Activated CD8-positive, alpha-beta memory T cell treated with anti-CD3 and anti-CD28 coated beads for 1 hour (primary cell): ENCODE measurements at places on chromosomes 2 and 18.

- no peak for DNase-seq
Observed at GRCh38 chr2:152154462-152154861, 21.1 kb downstream of the STAM2 start.

DNA sequence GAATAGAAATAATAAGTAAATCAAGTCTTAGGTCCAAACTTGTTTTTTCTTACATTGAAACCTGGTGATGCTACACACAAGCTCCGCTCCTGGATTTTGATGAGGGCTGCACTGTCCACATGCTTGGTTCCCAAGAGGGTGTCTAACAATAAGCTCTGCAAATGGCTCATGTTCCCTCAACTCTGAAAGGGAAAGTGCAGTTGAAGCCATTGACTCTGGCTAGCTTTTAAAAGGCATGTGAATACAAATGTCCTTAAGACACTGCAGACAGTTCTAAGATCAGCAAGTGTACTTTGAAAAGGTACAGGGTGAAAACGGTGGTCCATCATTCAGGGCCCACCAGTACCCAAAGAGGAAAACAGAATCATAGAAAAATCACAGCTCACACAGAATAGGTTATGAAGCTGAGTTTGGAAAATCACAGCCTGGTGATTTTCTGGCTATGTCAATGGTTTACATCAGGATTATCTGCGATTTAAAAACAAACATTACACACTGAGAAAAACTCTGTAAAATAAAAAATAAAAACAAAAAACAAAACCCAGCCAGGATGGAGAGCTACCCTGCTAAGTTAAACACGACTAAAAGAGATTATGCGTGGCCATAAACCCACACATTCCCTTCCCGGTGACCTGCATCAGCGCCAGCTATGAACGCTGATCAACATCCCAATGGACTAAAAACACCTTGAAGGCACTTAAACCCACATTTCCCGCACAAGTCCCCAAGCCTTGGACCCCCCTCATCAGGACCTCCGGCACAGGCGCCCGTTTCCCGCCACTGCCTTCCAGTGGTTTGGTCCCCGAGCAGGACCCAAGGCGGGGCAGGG lies 554 bp downstream of the PFN4 start:
- no peak for DNase-seq

DNA sequence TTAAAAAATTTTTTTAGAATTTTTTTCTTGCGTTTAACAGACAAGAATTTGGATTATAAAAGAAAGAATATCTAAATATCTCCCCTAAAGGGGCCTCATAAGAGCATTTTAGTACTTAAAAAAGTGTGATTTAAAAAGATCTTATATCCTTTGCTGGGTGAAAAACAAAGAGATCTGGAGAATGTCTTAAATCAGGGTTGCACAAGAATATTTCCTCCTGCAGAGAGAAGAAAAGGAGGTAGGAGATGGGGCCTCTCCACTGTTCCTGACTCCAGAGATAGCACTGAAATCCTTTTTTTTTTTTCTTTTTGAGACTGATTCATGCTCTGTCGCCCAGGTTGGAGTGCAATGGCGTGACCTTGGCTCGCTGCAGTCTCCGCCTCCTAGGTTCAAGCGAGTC lies 68.5 kb upstream of the OSR1 start:
- DNase-seq, result no peak

- no peak for DNase-seq
Observed at GRCh38 chr2:23509596-23510292, 124.8 kb downstream of the KLHL29 start.

DNA sequence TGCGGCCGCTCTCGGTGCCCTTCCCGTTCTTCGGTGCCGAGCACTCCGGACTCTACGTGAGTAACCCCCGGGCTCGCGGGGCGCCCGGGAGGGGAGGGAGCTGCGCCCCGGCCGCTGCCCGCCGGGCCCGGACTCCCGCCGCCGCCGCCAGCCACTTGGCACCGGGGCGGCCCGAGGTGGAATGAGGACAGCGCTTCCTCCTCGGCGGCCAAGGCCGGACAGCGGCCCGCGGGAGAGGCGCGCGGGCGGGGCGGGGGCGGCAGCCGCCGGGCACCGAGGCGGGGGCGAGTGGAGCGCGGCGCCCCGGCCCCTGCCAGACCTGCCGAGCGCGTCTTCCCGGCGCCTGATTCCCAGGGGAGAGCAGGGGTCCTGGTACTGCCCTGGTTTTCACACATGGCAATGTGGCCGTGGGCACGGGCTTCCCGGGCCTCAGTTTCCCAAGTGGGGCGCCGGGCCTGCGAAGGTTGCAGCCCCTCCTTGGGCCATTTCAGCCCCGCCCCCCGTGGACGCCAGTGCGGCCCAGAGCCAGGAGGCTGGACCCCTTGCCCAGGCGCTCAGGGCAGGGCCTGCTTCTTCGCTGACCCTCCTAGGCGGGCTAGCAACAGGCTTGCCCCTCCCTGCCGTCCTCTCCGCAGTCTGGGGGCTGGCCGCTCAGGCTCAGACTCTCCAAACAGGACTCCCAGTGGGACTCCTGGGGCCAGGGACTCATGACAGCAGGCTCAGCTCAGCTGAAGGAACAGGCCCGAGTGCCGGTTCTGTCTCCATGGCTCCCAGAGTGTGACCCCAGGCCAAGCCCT lies 775 bp downstream of the SNED1 start:
- no peak for DNase-seq

DNA sequence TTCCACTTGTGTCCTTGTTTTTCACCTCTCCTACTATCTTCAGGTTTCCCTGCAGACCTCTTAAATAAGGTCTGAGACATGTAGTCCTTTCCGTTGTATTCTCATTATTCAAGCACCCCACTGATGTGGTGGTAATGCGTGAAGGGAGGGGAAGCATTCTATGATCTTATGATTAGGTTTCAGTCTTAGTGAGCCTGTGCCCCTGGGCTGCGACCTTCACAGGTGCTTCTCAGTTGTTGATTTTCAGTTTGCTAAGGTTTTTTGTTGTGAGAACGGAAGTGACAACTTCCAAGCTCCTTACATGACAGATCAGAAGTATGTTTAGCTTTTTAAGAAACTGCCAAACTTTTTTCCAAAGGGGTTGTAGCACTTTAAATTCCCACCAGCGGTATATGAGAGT lies 41.3 kb downstream of the VPS54 start:
- DNase-seq, result no peak

- DNase-seq, result no peak
Observed at GRCh38 chr18:74478880-74479279, 17.3 kb upstream of the CNDP2 start.

DNA sequence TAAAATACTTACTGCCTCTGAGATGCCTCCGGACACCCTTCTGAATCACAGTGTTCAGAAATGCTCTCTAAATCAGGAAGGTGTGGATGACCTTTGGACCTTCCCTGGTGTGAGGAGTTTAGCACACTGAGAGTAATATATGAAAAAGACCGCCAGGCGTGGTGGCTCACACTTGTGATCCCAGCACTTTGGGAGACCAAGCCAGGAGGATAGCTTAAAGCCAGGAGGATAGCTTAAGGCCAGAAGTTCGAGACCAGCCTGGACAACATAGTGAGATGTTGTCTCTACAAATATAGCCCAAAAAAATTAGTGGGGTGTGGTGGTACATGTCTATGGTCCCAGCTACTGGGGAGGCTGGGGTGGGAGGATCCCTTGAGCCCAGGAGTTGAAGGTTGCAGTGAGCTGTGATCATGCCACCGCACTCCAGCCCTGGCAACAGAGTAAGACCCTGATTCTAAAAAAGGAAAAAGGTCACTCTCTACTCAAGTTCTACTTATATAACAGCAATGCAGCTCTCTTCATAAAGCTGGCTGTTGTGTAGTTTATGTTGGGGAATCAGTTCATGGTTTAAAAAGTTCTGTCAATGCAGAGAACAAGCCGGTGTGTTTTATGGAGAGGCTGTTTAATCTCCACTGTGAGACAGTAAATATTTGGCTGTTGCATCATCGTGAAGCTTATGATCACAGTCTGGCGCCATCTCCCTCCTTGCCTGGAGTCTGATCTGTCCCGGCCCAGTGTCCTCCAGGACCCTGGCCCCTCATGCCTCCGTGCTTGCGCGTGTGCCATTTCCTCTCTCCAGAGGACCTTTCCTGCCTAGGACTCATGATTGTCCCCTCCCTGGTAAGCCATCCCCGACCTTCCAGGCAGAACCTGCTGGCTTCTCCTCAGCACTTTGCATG lies 184.5 kb downstream of the FAM210A start:
- no peak for DNase-seq

DNA sequence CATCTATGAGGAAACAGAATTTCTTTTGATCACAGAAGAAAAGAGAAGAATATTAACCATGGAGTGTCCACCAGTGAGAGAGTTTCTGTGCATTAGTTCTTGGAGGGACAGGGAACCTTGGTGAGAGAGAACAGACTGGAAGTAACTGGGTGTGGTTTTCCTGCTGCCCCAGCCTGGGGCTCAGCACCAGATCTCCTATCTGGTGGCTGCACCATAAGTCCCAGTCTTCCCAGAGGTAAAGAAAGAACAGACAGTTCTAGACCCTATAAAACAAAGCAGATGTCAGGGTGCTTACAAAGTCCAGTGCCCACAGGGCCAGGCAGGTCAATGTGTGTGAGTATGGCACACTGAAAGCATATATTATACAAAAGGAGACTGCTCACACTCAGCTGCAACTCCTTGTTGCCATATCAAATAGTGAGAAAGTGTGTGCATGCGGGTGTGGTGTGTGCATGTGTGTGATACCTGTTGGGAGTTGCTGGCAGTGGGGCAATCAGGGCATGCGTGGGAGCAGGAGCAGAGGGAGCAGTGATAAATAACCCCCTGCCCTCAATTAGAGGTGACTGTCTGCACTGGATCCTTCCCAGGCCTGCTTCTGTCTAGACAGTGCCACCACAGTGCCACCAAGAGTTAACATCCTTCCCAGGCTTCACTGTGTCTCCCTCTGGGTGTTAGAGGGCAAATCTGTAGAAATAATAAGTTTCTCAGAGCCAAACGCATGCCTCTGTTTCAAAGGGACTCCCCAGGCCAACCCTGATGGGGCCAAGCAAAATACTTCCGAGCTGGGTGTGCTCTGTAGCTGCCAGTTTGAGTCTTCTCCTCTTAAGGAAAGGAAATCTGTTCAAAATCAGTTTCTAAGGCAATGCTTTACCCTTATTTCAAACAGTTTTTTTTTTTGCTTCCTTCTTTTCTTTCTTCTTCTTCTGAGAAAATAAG lies 45.7 kb downstream of the RDH14 start:
- DNase-seq, result no peak

DNA sequence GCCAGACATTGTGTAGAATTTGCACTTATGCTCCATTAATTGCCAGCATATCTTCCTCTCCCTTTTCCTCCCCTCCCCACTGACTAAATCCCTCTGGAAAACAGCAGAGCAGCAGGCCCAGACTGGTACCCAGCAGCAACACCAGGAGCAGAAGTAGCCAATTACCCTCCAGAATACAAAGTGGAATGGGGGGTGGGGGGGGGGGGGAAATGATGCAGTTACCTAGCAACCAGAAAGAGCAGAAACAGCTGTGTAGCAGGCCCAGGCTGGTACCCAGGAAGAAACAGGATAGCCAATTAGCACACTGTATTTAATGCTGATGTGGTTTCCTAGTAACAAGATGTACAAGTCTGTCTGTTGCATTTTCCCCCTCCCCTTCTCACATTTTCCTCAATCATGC lies 52.3 kb downstream of the KLF7 start:
- no peak for DNase-seq

DNA sequence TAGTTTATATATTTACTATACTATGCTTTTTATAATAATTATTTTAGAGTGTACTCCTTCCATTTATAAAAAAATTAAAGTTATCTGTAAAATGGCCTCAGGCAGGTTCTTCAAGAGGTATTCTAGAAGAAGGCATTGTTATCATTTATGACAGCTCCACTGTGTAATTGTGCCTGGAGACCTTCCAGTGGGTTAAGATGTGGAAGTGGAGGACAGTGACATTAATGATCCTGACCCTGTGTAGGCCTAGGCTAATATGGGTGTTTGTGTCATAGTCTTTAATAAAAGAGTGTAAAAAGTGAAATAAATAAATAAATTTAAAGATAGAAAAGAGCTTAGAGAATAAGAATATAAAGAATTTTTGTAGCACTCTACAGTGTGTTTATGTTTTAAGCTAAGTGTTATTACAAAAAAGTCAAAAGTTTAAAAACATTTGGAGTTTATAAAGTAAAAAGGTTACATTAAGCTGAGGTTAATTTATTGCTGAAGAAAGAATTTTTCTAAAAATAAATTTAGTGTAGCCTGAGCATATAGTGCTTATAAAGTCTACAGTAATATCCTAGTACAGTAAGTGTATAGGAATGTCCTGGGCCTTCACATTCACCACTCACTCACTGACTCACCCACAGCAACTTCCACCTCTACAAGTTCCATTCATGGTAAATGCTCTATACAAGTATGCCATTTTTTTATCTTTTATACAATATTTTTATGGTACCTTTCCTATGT lies 190.0 kb upstream of the SESTD1 start:
- no peak for DNase-seq

- DNase-seq, result no peak
Observed at GRCh38 chr2:33505966-33506365, 29.5 kb downstream of the RASGRP3 start.

- no peak for DNase-seq
Observed at GRCh38 chr2:168245074-168245825, 2.1 kb downstream of the STK39 start.

DNA sequence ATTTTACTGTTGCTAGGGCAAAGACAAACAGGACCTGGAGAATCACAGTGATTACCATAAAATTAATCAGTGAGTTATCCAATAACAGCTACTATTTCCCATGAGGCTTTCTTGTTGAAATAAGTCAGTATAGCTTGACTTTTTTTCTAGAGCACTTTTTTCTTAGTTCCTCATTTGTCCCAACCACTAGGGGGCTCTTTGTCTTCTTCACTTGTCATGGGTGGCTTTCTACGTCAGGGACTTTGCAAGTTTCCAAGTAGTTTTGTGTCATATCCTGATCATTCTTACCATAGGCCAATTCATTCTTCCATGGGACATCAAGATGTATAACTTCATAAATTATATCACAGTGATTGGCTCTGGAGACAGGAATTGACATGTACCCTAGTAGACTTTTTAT lies 1019.6 kb upstream of the PIK3C3 start:
- DNase-seq, result no peak

DNA sequence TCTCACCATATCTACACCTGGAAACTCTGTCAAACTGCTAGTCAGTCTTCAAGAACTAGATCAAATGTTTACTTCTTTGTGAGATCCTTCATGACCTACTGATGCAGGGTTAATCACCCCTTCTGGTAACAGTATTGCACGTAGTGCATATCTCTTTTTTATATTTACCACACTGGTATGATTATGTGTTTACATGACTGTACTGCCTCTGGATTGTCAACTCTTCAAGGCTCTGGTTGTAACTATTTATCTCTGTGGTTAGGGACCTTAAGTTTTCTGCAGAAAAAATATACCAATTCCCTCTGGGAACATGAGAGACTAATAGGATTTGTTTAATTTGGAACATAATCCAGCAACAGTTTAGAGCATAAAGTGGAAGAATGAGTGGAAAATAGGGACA lies 135.5 kb downstream of the PDE1A start:
- DNase-seq, result no peak

- DNase-seq, result no peak
Observed at GRCh38 chr2:238290091-238290509, 1.7 kb upstream of the PER2 start.

DNA sequence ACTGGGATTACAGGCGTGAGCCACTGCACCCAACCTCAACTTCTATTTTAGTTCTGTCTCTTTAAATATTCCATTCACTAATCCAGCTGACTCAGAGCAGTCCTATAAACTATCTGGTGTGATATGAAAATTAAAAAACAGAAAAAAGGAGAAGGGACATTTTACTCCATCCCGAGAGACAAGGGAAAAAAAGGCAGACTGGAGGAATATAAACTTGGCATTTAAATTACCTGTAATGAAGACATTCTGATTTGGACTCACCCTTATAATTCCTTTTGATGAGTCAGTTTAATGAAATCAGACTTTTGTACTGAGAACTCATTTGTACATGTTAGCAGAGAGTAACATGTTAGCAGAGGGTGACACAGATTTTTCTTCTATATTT lies 74.8 kb upstream of the RIOK3 start:
- DNase-seq, result no peak
